Spinal cord (tissue), 10 donors: ENCODE measurements at places on chromosomes 3 and 15. TPM values are rescaled to one million over a fixed set of nuclear protein-coding genes. Genes with fewer than 3 reads are reported as not detected.

The NTRK3 gene
- polyA plus RNA-seq, result 59.1 TPM

The CHRNA5 gene
- polyA plus RNA-seq, result 2.6 TPM

The CPN2 gene
- polyA plus RNA-seq, result not detected

The HRG gene
- not detected for polyA plus RNA-seq

The ADIPOQ gene
- not detected for polyA plus RNA-seq

The GXYLT2 gene
- polyA plus RNA-seq, result 5.9 TPM

The OR5K2 gene
- polyA plus RNA-seq, result not detected

The LRRC34 gene
- polyA plus RNA-seq, result 15.4 TPM

The FBXO40 gene
- polyA plus RNA-seq, result not detected

The CCR9 gene
- polyA plus RNA-seq, result 0.19 TPM

The ITIH1 gene
- polyA plus RNA-seq, result not detected

The NR2E3 gene
- polyA plus RNA-seq, result 0.86 TPM

The BCL2A1 gene
- polyA plus RNA-seq, result 0.38 TPM

The CRABP1 gene
- polyA plus RNA-seq, result 539 TPM

The ABCF3 gene
- 94.4 TPM for polyA plus RNA-seq

The CEP19 gene
- 11.2 TPM for polyA plus RNA-seq
